ENCODE measurements at places on chromosomes 5 and 9.

GRCh38 chr9:70641631-70642030 is 227.2 kb upstream of the KLF9 start:
- DNase-seq, result no peak

- no peak for DNase-seq
These were observed 13.8 kb downstream of the CYFIP2 start for GRCh38 chr5:157279605-157280239.

DNA sequence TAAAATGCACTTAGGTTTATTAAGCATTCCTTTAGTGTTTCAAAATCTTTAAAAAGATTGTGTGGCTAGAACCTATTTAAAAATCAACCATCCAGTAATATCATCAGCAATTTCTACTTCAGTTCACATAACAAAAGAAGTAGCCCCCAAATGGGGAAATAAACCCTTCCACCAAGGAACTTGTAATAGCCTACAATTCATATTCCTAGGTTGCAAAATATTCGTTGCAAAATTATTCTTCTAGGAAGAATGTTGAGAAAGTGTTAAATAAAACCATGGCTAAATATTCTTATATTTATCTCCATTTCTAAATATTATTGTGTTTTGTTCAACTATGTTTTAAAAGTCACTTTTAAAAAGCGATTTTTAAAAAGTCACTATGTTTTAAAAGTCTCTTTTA is 177.9 kb upstream of the PRLR start:
- DNase-seq, result no peak

GRCh38 chr9:69385581-69386033 is 60.6 kb downstream of the ENTREP1 start:
- no peak for DNase-seq

- no peak for DNase-seq
These were observed 5.4 kb downstream of the FCN1 start for GRCh38 chr9:134912126-134912840.

DNA sequence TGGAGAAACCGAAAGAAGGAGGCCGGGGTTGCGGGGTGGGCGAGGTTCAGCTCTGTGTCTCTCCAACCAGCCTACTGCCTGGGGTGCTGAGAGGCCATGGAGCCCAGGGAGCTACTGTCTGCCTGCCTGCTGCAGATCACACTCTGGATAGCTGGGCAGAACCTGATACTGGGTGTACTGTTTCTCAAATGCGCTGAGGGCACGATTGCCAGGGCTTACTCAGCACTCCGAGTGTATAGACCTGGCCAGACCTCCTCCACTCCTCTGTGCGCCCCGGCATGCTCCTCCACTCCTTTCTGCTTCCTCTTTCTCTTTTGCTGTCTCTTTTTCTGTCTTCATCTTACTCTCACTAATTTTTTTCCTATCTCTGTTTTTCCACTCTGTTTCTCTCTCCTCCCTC is 215.1 kb downstream of the PAPPA start:
- DNase-seq, result no peak

GRCh38 chr9:136239983-136240330 is 5.7 kb downstream of the QSOX2 start:
- no peak for DNase-seq

GRCh38 chr9:103811462-103811861 is 282.6 kb upstream of the SMC2 start:
- no peak for DNase-seq

DNA sequence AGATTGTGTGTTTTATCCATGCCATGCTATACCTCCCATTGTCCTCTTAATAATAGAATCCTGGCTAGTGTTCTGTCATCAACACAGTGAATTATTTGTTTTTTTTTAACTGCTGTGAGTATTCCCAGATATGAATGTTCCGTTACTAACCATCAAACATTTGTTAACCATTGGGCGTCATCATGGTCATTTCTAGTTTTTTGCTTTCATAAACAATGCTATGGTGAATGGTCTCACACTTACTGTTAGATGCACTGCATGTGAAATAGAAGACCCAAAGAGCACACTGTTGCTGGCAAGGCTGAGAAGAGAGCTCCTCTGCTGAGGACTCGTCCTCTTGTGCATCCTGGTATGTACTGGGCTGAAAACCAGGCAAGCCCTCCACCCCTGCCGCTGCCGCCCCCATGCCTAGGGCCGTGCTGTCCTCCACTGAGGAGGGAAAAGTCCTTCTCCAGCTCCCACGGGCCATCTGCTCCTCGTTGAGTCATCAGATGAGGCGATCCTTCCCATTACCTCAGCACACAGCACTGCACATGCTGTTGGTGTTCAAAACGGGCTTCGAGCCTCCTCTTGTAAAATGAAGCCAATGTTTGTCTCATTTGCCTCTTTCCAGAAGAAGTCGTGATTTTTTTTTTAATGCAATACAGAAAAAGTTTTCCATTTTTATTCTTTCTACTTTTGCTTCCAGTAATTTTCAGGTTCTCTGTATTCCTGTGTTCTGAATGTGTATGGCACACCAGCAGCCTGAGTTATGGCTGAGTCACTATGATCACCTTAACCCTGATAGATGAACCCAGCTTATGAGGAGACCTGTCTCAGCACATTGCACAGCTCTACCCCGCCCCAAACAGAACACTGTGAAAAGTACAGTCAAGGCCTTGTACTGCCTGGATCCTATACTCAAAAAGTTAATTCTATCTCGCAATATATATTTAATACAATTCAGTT is 219.0 kb downstream of the AOPEP start:
- DNase-seq, result no peak

DNA sequence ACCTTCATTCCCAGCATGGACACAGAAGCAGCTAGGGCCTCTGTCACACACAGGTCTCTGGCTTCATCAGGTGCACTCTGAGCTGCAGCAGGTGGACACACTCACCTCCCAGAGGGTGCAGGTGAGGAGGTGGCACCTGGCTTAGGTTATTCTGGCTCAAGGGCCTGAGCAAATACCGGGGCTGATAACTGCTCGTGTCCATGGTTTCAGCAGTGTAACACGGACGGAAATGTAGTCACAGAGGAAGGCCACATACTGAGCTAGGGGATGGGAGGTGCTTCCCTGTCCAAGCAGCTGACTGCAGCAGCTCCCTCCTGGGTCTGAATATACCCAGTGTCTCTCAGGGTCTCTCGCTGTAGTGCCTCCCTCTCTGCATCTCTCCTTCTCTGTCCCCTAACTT is 5.7 kb downstream of the PHF2 start:
- no peak for DNase-seq

DNA sequence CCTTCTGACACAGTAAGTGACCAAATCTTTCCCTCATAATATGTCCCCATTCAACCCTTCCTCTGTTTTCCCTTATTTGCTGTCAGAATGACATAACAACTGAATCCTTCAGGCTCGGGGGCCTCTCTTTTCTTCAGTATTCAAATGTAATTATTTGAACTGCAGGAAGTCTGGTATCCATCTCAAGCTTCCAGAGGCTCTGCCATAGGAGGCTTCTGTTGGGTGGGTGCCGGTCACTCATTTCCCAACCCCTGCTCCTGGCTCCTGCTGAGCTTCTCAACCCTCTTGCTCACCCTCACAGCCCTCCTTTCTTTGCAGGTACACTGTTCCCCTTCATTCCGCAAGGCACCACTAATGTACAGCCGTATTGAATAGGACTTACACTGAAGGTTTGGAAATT is 151.8 kb upstream of the MAP3K1 start:
- DNase-seq, result no peak

DNA sequence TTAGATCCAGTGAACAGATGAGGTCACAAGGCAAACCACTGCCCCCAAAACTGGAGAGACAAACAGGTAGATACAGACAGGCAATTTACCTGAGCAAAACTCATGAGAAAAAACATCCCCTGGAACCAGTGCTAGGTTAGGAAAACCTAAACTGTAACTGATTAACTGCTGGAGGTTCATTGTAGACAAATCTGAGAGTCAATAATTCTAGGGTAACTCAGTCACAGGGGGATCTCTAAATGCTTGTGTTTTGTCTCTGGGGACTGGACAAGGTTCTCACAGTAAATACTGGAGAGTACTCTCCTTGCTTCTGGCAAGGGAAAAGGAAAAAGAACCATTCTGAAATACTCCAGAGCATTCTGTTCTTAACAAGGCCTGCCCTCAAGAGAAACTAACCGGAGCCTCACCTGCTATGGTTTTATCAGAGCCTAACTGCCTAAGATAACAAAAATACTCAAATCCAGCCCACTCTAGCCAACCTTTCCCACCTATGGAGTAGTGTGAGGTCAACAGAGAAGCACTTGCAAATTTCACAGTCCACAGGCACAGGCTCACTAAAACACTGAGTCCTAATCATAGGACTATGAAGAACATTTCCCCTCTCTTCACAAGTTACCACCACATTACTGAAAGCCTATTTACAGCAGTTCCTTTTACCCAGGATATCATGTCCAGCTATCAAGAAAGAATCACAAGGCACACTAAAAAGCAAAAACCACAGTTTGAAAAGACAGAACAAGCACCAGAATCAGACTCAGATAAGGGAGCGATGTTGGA is 139.9 kb upstream of the ACOT12 start:
- no peak for DNase-seq

DNA sequence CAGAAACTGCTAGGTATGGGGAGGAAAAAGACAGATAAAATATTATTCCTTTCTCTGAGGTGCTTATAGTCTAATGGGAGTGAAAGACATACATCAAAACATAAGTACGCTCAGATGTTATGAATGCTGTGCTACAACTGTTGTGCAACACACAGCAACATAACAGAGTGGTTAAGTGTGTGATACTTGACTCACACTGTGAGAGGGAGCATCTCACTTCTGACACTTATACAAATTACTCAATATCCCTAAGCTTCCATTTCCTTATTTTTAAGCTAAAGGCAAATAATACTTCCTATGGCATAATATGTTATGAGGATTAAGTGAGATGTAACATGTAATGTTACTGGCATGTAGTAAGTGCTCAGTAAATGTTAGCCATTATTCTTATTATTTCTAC is 110.6 kb upstream of the FER start:
- DNase-seq, result no peak

DNA sequence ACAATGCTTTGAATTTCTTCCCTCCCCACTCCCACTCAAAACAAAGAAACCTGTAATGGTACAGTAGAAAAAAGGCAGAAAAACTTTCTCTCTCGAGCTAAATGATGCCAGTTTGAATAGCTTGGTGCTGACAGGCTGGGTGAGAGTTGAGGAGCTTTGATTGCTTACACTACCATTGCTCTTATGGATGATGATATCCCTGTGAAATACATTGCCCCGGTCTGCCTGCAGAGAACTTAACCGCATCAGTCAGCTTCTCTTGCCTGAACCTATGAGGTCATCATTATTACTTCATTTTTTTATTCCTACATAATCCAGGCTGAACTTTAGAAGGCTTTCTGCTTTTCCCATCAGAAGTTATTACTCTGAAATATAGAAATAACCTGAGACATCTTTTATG is 69.3 kb downstream of the ISL1 start:
- no peak for DNase-seq

DNA sequence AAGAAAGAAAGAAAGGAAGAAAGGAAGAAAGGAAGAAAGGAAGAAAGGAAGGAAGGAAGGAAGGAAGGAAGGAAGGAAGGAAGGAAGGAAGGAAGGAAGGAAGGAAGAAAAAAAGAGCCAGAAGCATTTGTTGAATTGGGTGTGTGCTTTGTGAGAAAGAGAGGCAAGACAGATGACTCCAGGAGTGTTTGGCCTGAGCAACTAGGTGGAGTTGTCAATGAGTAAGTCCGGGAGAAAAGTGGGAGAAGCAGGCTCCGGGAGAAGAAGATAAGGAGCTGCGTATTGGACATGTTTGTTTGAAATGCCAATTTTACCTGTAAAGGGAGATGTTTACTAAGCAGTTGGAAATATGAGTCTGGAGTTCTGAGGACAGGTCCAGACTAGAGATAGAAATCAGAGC is 15.1 kb upstream of the GCNT1 start:
- DNase-seq, result no peak

- DNase-seq, result no peak
These were observed 480.1 kb upstream of the SMARCA2 start for GRCh38 chr9:1535051-1535450.

- DNase-seq, result peak; percentile 83
These were observed 553 bp downstream of the MAP3K1 start for GRCh38 chr5:56815658-56816545.

- no peak for DNase-seq
These were observed 316.4 kb downstream of the PIK3R1 start for GRCh38 chr5:68531970-68532369.

GRCh38 chr9:38057416-38058195 is 11.4 kb downstream of the SHB start:
- no peak for DNase-seq

GRCh38 chr5:143436871-143437270 is 33.4 kb upstream of the NR3C1 start:
- DNase-seq, result no peak

DNA sequence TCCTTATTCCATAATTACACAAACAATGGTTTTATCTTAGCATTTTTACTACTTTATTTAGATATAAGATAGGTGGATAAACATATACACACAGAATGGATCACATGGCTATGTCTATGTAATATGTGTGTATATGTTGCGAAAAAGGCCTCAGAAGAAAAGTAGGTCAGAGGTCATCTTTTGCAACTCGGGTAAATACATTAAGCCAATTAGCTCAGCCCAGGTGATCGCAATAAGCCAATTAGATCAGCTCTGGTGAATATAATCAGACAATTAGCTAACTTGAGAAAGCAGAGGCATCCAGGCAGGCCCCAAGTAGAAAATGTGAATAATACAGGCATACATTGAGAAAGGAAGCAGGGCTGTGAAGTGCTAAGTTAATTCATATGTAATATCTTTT is 24.3 kb downstream of the SLCO4C1 start:
- DNase-seq, result no peak

DNA sequence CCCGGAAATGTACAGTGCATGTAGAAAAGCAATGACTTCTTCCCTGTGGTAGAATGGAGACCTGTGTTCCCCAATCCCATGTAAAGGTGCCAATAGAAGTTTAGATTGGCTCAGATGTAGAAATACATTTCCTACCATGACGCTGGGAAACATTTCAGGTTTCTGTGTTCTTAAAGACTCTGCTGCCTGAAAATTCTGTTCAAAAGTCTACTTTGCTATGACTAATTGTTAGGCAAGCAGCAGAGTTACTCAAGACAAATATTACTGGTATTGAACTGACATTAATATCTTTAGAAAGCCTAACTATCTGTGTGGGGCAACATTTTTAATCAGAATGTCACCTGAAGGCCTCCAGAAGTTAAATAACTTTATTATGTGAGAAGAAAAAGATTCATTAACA is 75.5 kb upstream of the ELL2 start:
- no peak for DNase-seq

DNA sequence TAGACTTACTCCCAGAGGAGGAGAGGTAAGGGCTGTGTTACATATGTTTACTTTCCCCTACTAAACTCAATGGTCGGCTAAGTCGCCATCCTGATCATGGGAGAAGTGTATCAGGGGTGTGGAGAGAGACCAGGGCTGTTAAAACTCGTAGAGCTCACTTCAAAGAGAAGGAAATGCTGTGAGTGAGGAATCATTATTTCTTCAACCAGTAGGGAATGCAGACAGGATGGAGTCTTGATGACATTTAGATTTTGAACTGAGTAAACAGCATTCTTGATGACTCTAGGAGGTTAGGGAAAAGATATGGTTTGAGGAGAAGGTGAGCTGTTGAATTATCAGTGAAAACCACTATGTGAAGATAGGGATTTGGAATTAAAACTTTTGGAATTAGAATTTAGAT is 17.3 kb downstream of the RECK start:
- DNase-seq, result no peak
